HTR-8/SVneo (cell line): ENCODE measurements at places on chromosomes 4 and X.

DNA sequence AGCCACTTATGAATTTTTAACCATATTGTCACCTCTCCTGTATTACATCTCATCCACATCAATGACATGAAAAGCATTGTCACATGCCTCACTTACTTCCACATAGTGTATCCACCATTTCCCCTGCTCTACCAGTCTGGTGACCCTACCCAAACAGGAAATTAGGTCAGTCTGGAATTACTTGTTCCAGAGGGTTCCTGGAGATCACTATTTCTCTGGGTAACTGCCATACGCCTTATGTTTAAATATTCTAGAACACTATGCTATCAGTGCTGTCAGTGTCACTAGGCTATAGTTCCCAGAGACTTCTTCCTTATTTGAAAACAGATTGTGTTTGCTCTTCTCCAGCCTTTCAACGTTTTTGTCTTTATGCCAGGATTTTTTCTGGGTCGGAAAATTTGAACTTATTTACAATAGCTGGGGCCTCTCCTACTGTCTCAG, 15.0 kb downstream of the SRPX2 start:
- DNase-seq, result no peak

- no peak for DNase-seq
Observed at GRCh38 chrX:17635231-17635630, 102.1 kb upstream of the SCML1 start.

- no peak for DNase-seq
Observed at GRCh38 chr4:111814961-111815360, 330.3 kb upstream of the FAM241A start.

GRCh38 chrX:15465347-15465746, 27.8 kb downstream of the PIR start:
- DNase-seq, result no peak

DNA sequence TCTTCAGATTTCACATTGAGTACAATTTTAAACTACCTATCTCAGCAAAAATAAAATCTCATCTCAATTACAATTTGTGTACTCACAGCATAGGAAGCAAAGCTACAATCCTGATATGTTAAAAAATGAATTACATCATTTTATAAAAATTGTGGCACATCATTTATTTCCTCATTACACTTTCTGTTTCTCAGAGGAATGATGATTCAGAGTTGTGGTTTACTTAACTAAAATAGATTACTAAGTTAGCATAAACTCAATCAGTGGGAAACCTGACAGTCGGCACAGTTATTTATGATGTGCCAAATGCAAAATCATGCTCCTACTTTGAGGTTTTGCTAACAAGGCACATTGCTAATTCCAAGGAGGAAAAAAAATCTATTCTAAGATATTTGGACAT, 325.0 kb downstream of the FBXO8 start:
- no peak for DNase-seq

- no peak for DNase-seq
Observed at GRCh38 chr4:40270609-40271008, 64.5 kb upstream of the CHRNA9 start.

DNA sequence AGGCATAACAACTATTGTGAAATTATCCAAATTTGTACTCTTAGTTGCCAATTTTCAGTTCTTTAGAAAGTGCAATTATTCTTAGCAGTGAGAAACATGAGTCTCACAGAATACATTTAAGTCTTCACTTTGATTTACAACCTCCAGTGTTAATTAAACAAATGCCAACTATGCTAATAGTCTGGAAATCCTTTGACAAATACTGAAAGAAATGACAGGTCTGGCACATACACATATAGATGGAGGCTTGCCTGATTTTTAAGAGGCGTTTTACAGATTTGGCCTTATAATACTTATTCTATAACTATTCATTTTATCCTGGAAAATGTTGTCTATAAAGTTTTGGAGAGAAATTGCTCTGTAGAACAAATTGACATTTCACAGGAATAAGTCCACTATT, 320.1 kb downstream of the TRIML1 start:
- no peak for DNase-seq
